Substantia nigra (tissue), 51 donors: ENCODE measurements at places on chromosomes 16 and 17.

DNA sequence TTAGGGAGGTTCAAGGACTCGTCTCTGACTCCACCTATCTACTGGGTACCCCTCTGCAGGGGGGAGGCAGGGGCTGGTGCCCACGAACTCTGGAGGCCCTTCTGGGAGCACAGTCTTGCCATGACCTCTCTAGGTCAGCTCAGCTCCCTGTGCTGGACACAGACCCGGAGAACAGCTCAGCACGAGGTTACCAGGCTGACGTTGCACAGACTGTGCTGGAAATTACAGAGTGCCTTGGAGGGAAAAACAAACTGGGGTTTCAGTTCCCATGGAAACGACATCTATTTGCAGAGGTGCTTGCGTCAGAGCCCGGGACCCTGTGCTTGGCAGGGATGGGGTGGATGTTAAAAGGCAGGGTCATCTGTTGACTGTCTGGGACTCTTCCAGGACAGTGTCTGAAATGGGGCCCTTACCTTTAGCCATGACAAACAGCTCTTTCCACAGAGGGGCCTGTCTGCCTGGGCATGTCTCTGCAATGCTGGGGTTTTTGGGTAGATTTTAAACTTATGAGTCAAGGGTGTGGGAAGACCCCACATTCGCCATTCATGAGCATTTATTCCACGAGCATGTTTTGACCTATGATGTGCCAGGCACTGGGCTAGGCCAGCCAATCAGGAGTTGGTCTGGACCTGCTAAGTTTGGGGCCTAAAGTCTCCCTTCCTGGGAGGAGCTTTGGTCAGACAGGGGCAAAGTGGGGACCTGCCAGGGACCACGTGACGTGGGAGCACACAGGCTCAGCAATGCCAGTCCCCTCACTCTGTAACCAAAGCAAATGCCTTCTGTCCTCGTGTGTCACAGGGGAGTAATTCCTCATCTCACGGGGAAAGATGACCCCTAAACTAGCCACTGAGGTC is 22.5 kb downstream of the CCR7 start:
- DNase-seq = no peak

GRCh38 chr17:64580384-64581315 is 73.9 kb downstream of the CEP95 start:
- no peak for DNase-seq

DNA sequence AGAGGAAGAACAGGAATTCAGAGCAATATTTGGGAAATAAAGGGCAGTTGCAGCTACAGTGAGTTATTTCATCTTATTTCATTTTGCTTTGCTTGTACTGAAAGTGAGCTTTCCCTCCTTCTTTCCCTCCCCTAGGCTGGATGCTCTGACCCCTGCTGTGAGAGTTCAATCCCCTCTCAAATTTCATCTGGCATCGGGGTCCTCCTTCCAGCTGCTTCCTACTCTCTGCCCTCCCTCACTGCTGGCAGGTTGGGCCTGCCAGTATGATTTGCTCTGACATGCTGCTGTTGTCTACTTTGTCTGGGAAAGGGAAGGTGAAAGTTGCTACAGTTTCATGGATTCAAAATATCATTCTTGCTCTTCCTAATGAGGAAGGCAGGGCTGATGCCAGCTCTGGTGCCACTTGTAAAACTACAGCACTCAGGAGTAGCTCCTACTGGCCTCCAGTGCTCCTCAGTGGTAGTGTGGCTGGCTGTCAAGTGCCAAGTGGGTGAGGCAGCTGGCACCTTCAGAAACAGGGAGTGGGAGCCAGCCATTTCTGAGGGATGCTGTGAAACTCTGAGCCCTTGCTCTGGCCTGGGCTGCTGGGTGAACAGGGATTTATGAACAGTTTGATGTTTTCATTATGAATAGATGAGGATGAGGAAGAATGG is 408.6 kb downstream of the HAPSTR1 start:
- no peak for DNase-seq

DNA sequence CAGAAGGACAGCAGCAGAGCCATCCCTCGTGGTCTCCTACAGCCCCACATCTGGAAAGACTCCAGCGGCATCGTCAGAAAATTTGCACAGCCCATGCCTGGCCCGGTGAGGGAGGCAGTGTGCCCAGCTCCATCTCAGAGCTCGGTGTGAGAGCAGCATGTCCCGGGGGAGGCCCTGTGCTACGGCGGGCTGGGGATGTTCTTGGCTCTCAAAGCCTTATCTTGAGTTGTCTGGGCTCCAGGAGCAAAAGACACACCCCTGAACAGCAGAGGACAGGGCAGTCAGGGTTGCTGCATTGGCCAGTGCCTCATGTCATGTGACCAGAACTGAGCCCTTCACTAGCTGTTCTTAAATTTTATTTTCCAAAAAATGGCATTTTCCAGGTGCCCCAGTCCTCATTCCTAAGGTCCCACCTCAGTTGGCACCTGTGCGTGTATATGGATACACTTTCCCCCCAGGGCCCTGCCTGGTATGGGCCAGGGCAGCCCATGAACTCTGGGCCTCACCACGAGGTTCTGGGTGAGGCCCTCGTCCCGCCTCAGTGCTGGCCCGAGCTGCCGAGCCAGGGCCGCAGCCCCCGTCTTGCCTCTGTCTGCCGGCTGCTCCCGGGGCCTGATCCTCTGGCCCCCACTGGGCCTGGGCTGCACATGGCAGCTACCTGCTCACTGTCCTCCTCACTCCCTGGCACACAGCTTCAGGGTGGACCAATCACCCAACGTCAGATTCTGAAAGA is 3.0 kb downstream of the NUDT16L1 start:
- no peak for DNase-seq

- DNase-seq = no peak
These were observed 18.4 kb downstream of the BLMH start for GRCh38 chr17:30273373-30273772.

DNA sequence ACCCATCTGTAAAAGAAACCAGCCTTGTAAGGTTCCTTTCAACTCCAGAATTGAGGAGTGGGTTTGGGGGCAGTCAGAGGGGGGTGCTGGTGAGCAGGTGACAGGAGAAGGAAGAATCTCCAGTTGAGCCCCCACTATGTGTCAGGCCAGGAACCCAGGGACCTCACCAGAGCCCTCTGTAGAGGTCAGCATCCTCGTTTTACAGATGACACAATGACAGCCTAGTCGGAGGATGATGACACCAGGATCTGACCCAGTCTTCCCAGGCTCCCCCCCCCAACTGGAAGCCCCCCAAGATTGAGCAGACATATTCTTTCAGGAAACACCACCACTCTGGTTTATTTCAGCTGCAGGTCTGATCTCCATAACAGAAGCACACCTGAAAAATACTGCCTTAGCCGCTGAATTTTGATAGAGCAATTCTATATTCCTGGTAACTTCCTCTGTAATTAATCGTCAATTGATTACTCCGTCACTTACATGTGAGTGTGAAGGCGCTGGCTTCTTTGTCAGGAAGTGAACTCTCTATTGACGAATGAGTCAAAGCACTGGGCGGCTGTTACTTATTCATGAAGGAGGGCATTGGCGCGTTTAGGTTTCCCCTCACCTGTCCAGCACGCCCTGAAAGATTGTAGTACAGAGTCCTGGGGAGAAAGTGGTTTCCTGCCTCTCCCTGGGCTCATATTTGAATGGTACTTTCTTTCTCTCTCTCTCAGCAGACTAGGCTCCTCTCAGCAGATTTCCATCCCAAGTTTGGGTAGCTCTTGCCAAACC is 21.2 kb downstream of the SOCS3 start:
- DNase-seq = no peak

DNA sequence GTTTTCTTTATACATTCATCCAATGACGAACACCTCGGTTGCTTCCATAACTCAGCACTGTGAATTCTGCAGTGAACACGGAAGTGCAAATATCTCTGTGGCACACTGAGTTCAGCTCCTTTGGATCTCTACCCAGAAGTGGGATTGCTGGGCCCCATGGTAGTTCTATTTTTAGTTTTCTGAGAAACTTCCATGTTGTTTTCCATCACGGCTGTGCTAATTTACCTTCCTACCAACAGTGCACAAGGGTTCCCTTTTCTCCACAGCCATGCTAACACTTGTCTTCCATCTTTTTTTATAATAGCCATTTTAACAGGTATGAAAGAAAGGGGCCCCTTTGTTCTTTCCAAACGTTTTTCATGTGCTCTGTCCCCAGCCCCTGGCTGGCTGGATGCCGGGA is 30.2 kb upstream of the CBLN1 start:
- DNase-seq = no peak

DNA sequence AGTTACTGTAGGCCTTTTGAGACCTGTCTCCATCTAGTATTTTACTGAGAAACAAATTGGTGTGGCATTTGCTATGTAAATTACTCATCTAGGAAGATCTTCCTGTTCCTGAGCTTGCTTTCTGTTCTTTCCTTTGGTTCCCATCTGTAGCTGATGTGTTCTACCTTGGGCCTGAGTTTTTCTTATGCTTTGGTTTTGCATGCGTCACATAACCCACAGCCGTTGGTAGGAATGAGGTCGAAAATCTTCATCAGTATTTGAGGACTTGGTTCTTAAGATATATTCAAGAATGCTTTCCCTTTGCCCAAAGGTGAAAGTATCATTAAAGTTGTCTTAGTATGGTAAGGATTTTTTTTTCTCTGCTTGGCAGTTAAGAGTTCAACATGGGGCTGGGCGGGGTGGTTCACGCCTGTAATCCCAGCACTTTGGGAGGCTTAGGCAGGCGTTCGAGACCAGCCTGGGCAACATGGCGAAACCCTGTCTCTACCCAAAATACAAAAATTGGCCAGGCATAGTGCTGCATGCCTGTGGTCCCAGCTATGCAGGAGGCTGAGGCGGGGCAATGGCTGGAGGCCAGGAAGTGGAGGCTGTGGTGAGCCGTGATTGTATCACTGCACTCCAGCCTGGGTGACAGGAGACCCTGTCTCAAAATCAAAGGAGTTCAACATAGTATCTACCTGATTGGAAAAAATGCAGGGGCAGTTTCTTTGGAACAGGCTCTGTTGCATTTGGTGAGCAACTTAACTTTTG is 28.8 kb downstream of the IST1 start:
- DNase-seq = no peak

- DNase-seq = no peak
These were observed 88.1 kb downstream of the ABCC1 start for GRCh38 chr16:16037521-16037920.

GRCh38 chr16:1633310-1633709 is 21.1 kb downstream of the CRAMP1 start:
- no peak for DNase-seq

- DNase-seq = no peak
These were observed 968 bp downstream of the AGRP start for GRCh38 chr16:67482233-67482924.

- DNase-seq = peak; percentile 66
These were observed at the start of gene ACSM5 for GRCh38 chr16:20409398-20410120. Gene ACSM5 (plus strand): TSS chr16:20409534. CDS start chr16:20411485, 1,951 bp downstream.

GRCh38 chr16:84312783-84313382 is 18.2 kb downstream of the WFDC1 start:
- no peak for DNase-seq

- DNase-seq = no peak
These were observed 83.3 kb downstream of the WDR59 start for GRCh38 chr16:74901606-74902005.

- DNase-seq = no peak
These were observed 69.5 kb downstream of the HLF start for GRCh38 chr17:55334285-55334684.

GRCh38 chr17:20307326-20307910 is 159.9 kb downstream of the LGALS9B start:
- DNase-seq = no peak

GRCh38 chr16:83054283-83054682 is 427.5 kb downstream of the CDH13 start:
- DNase-seq = no peak

GRCh38 chr17:18033442-18034099 is 5.4 kb downstream of the ATPAF2 start:
- no peak for DNase-seq

DNA sequence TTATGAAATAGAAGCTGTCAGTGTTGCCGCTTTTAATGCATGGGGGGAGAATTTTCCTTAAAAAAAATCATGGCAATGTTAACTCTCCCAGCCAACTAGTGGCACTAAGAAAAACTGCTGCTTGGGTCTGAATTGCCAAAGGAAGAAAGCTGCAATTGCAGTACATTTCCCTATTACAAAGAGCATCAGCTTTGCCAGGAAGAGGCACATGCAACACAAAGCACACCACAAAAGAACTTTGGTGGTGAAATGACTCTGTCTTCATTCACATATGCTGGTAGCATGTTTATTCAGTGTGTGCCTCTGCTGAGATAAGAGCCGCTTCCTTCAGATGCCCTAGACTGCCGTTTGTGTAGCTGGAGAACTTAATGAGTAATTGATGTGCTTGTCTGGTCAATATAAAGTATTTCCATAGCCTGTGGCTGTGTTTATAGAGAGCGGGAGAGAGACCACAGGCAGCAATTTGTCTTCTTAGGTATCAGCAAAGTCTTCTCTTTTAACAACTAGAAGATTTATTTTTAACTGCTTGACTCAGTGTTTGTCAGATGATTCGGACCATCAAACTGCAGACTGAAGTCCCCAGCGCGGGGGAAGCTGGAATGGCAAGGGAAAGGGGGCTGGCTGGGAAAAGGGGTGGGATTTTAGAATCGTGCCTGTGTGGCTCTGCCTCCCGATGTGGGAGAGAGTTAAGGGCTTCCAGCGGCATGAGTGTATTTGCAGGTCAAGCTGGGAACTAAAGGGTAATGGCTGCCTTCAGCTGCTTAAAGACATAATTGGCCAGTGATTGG is 115.1 kb downstream of the MRTFB start:
- no peak for DNase-seq

GRCh38 chr17:14427900-14428647 is 127.2 kb downstream of the HS3ST3B1 start:
- DNase-seq = no peak

DNA sequence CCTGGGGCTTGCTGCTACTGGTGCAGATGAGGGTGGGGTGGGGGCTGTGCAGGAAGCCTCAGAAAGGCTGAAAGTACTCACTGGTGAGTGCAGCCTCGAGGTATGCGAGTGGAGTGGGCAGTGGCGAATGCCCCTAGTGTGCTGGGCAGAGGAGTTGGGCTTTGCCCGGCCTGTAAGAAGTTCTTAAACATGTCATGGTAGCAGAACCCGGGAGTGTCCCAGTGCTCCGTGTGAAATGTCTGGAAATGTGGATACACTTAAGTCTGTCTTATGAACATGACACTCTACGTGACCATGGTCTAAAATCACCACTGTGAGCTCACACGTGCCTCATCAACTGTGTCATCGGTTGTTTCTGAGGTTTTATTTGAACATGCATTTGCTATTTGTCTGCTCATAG is 1.7 kb downstream of the SMTNL2 start:
- no peak for DNase-seq

DNA sequence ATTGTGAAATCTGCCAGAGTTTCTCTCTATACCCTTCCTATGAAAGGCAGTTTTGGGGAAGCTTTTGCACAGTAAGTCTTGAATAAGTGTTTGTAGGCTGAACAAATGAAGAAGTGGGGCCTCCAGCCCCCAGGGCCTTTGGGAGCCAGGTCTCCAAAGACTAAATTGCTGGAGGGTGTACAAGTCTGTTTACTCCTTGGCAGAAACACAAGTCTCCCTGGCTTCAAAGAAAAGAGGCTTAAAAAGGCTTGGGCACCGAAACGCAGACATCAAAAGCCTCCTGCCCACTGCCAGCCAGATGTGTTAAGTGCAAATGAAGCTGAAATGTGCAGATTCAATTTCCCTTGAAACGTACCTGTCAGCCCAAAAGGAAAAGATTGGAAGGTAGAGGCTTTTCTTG is 146.3 kb downstream of the TMEM132E start:
- DNase-seq = no peak
